NCI-H748 treated with DMSO at 0.1 percent for 48 hours (cell line): ENCODE measurements at places on chromosomes 5 and 9.

DNA sequence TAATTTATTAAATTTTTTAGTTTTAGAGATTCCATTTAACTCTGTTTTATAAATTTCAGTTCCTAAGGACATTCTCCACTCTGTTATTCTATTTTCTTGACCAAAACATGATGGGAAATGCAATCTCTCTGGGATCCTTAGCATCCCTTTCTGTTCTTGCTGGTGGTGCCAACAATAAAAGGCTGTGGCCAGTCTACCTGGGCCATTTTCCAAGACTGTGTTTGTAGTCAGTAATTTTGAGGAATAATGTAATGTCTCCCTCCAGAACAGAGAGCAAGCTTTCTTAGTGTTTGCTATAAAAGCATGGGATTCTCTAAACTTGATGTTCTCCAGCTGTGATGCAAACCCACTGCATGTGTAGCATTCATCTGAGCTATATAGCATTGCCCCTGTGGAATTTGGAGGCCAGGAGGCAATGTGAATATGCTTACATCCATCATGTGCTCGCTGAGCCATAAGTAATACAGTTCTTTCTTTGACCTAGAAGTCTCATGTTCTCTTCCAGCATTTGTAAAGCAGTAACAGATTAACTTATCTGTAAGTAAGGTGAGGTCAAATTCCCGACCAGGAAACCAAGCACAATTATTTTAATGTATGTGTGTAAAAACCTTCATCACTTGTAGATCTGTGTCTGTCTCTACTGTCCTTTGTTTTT, 211.5 kb upstream of the TAS2R1 start:
- DNase-seq, result no peak

DNA sequence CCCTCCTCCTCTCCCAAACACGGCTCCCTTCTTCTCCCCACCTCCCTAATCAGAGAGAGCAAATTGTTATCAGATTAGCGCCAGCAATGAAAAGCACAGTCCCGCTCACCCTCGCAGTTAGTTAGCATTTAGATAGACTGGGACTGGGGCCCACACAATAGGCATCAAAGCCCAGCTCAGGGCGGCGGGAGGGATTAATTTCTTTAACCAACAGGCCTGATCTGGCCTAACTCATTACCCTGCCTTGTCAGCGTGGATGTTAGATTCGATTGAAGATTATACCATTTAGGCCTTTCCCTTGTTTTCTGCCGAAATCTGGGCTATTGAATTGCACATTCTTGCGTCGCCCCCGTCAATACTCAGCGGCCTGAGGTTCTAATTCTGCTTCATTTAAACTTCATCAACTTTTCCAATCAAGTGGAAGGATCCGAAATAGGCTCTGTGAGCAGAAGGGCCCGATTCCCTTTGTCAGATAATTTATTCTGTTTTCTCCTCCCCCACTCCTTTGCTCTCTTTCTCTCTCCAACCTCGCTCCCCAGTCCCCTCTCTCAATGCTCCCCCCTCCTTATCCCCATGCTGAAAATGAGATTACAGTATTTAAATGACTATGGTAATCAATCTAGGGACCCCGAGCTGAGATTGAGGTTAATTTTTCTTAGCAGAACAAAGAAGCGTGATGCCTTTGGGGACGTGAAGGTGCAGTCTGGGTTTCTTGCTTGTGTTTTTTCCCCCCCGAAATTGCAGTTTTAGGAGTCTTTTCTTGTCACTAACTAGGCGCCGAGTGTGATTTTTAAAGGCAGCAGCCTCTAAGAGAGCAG, 15.1 kb downstream of the CFAP77 start:
- no peak for DNase-seq

GRCh38 chr5:61496860-61497259, 164.8 kb downstream of the ZSWIM6 start:
- DNase-seq, result no peak

- no peak for DNase-seq
Measured at GRCh38 chr5:106818552-106818951, 852.2 kb downstream of the EFNA5 start.

DNA sequence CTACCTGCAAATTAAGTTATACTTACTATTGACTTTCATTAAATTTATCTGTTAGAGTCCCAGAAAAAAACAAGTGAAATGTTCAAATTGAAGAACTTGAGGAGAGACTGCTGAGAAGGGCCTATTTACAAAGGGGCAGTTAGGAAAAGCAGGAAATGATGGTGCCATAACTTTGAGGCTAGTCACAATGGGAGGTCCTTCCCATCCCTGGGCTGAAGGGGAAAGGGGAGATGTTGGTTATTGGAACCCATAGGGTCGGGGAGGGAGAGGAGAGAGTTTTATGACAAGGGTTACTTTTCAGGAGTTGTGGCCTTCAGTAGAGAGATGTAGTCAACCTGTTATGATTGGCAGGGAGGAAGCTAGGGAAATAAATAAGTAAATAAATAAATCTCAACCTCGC, 169.1 kb downstream of the DMRT2 start:
- DNase-seq, result no peak

DNA sequence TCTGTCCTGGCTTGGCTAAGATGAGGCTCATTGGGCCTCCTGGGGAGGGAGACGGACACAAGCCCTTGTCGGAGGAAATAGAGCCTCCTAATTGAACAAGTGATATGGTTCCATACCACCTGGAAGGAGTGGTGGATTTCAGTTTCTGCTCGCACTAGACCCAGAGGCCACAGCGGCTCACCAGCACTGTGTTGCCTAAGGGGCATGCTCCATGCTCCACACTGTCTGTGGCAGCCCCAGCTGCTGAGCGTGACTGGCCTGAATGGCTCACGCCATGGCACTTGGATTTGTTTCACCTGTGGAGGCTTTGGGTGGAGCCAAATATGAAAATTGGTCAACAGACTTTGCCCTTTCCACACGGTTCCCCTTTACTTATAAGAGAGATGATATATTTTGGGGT, 181.1 kb downstream of the HSPA4 start:
- DNase-seq, result no peak

DNA sequence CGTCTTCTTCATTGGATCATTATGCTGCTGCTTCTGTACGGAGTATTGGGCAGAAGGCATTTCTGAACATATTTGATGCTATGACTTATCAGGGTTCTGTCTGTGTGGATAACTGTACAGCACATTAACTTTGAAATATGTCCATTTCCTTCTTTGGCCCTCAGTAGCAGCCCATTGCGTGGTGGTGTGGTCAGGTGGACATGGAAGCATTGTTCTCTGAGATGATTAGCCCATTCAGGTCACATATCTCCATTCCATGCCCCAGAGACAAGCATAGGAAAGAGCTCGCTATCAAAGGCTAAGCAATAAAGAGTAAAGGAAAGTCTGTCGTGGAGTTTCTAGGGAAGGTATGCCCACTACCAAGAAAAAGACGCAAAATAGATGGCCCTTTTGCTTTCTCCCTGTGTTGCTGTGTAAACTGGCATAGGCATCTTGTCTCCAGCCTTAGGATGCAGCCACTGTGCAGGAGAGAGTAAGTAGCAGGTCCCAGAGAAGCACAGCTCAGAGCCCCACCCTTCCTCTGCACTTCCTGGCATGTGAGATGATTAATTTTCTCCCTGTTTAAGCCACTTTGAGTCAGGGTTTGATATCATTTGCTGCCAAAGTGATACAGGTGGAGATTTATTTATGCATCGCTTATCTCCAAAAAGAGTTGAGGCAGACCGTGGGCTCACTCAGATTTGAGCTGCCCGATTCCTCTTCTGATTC, 221.9 kb downstream of the PDZD2 start:
- DNase-seq, result no peak

GRCh38 chr9:88658311-88658822, 123.4 kb downstream of the NXNL2 start:
- DNase-seq, result no peak

DNA sequence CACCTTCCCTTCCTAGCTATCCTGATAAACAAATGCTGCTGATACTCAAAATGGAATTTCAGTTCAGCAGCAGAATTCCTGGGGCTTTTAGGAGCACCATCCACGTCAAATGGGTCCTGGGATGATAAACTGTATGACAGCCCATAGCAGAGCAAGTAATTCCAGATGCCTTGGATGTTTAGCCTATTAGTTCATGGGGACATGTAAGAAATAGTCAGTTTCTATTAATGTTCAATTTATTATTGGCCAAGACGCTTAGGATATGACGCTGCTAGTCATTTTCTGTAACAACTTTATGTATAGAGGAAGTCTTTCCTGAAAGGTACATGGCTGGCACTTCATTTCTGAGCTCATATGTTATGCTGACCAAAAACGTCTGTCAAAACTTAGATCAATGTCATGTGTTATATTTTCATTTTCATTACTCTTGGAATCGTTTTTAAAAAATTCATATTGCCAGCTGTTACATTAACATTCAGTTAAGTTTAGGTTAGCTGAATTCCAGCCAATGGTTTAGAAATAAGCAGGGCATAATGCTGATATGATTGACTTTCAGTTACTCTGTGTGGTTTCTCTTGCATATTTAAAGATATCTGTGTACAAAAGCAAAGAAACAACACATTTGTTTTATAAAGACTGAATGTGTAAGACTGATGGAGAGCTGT, 243.8 kb downstream of the CSNK1G3 start:
- no peak for DNase-seq

DNA sequence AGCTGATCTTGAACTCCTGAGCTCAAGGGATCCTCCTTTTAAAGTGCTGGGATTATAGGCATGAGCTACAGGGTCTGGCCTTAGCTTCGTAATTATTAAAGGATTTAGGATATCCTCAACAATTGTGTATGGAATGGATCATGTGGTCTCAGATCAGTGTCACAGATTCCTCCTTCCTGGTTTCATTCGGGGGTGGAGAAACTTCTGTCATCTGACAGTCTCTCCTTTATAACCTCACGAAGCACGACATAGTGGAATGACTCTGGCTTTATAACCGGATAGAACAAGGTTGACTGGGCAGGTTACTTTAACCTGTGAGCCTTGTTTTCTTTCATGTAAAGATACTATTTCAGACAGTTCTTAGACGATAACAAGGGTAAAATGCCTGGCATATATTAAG, 4.4 kb upstream of the GNG10 start:
- DNase-seq, result no peak

DNA sequence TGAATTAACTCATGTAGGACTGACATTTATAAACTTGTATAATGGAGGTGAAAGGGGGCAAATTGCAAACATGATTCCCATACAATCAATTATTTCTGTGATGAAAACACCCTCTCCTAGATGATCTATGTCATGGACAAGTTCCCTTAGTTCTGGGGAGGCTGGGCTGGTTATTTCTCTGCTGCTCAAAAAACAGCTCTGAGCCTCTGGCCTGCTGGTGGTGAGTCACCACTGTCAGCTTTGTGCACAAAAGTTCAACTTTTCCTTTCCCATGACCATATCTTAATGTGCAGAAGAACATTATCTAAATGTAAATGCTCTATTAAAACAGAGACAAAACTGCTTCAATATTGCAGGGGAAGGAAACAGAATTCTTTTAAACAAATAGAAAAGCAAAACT, 85.0 kb downstream of the HMHB1 start:
- no peak for DNase-seq

- DNase-seq, result no peak
Measured at GRCh38 chr5:106865279-106865678, 805.5 kb downstream of the EFNA5 start.
